Islet precursor cell (in vitro differentiated cells): ENCODE measurements at places on chromosomes 2 and 18.

DNA sequence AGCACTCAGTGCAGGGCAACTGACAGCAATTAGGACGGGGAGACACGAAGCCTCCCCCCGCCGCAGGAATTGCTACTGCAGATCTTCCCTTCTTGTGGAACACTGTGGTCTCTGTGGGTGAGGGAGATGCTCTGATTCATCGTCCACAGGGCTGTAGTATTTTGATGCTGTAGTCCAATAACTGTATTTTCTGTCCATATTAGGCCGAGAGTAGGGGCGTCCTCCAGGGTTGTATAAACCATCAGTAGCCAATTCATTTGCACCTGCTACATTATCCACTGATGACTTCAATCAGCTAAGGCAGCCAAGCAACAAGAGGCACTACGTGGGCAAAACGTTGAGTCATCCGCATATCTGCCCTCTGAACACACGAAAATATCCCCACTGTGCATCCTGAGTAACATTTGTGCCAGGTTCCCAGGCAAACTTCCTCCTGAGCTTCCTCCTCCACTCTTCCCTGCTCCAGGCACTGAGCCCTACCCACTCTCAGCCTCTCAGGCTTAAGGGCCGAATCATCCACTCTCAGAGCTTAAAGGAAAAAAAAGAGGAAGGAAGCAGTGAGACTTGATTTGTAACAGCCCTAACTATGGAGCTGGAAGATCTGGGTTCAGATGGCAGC is 62.1 kb downstream of the LBH start:
- no peak for DNase-seq

GRCh38 chr2:52074130-52074719 is 1042.3 kb upstream of the NRXN1 start:
- no peak for DNase-seq

- DNase-seq: no peak
Measured at GRCh38 chr2:235506291-235506996, 12.6 kb downstream of the AGAP1 start.

GRCh38 chr2:73269686-73270465 is 14.4 kb downstream of the FBXO41 start:
- no peak for DNase-seq

GRCh38 chr2:230905448-230906421 is 19.3 kb downstream of the GPR55 start:
- peak; percentile 95 for DNase-seq

GRCh38 chr2:218125095-218125494 is 733 bp upstream of the CXCR2 start:
- DNase-seq: no peak

DNA sequence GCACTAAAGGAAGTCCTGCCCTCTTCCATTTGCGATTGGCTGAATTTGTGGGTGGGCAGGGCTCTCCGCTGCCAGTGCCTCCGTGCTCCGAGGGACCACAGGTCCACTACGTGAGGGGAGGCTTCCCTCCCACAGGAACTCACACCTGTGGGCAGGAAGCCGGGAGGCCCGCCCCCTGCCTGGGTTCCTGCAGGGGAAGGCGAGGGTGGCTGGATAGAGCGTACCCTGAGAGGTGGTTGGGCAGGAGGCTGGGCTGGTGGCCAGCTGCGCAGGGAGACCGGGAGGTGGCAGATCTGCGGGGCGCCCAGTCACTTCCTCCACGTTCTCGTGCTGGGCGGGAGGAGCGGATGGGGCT is 47.0 kb upstream of the PTH2R start:
- peak; percentile 58 for DNase-seq

DNA sequence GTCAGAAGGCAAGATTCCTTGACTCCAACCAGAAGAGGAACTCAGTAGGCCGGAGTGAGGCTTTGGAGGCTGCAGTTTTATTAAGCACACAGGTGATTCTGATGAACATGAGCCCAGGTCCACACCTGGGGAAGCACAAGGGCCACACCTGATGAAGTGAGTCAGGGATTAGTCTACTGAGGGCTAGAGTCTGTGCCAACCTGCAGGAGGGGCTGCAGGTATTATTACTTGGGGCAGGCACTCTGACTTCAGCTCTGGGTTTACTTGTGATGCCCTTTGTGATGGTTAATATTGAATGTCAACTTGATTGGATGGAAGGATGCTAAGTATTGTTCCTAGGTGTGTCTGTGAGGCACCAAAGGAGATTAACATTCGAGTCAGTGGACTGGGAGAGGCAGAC is 75.2 kb upstream of the ZCCHC2 start:
- no peak for DNase-seq

DNA sequence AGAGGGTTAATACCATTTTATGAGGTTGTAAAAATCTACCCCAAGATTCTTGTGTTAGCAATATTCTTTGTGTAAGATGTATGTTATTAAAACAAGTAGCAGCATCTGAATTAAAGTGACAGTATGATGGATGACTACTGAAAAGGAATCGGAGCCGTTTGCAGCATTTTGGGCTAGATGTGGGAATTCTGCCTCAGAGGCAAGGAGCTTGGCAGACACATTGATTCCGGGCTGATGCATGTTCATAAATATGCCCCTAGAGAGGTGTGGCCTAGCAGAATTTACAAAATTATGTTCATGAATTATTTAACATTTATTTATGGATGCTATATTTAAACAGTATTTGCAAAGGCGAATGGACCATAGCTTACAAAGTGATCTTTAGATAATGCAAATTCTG is 389.0 kb upstream of the ETAA1 start:
- no peak for DNase-seq

DNA sequence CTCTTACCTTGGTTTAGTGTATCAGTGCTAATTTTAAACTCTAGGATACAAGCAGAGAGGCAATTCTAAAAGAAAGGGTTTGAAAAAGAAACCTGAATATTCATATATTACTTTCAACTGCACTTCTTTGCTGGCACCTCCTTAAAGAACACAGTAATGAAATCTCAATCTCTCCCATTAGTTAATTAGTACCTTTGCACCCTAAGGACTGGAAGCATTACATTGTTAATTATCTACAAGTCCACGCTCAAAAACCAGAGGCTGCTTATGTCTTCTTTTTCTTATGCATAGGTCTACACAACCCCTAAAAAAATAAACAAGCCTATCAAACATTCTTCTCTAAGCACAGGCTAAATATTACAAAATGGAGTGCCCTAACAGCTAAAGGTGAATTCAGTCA is 20.2 kb downstream of the EPHA4 start:
- DNase-seq: no peak

GRCh38 chr2:9255416-9255815 is 48.8 kb downstream of the ASAP2 start:
- DNase-seq: no peak

GRCh38 chr18:3016585-3017297 is 3.8 kb upstream of the LPIN2 start:
- no peak for DNase-seq

DNA sequence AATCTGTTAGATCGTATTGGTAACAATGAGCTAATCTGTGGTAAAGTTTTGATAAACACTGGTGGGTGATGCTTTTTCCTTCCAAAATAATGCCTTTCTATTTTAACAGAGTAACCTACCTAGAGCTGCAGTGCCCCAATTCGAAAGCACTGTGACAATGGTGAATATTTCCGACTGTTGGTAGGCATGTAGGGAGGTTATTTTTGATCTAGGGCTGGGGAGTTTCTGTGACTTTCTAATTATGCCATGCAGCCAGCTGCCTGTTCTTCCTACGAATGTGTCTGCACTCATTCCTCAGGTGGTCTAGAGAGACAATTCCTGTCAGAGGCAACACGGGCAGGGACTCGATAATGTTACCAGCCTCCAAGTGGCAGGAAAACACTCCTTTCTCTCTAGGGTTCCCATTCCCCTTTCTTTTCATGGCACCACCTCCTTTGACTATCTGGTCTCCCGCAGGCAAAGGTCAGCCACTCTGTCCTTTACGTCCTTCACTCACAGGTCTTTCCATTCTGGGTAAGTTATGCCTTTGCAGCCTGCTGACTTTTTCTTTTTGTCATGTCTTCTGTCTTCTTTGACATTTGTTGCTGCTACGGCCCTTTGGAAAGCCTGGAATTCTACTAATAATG is 167.2 kb upstream of the MGAT5 start:
- peak; percentile 32 for DNase-seq

DNA sequence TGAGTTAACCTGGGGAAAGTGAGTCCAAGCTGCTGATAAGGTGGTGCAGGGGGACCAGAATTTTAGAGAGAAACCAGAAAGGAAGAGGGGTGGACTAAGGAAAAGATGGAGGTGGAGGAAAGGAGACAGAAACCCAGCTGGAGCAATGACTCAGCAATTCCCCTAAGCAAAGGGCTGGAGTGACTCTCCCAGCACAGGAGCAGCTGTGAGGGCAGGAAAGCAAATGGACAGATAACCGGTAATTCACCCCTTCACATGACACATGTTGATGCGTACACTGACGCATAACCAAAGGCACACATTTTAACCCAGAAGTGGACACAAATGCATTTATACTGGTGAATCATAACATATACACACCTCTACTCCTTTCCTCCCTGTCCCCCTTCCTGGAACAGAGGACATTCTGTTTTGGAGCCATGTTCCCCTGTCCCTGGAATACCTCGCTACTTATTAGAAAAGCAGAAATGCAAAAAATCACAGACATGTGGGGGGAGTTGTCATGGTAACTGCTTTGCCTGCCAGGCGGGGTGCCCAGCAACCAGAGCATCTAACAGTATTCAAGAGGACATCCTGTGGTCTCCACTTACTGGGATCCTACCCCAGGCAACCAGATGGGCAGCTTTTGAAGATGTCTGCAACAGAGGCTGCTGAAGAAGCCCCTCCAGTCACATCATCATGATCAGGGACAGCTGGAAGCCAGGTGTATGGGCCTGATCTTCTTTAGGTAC is 4.7 kb downstream of the CDK5R2 start:
- peak; percentile 67 for DNase-seq

DNA sequence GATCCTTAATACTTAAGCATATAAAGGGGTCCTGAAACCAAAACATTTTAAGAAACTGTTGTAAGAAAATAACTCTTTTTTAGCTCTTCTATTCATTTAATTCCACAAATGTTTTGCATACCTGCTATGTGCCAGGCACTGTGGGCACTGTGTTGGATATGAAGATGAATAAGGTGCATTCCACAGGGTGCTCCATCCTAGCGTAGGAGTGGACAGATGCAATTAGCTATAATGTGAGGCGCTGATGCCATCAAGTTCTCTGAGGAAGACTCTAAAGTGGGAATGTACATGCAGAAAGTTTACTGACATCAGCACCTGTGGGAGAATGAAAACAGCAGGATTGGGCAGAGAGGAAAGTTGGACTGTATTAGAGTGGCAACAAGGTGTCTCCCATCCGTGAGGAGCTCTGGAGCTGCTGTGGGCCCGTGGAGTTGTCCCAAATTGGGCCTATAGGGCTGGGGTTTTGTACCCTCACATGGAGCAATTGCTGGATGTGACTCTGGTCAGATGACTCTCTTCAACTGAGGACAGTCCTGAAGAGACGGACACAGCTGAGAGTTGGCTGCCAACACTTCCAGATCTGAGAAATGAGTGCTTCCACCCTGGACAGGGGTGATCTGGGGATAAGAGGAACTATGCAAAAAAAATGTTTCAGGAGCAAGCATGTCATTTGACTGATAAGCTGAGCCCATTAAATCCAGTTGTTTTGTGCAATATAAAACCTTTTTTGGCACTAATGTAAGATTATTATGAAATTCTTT is 22.3 kb downstream of the CD8A start:
- no peak for DNase-seq

DNA sequence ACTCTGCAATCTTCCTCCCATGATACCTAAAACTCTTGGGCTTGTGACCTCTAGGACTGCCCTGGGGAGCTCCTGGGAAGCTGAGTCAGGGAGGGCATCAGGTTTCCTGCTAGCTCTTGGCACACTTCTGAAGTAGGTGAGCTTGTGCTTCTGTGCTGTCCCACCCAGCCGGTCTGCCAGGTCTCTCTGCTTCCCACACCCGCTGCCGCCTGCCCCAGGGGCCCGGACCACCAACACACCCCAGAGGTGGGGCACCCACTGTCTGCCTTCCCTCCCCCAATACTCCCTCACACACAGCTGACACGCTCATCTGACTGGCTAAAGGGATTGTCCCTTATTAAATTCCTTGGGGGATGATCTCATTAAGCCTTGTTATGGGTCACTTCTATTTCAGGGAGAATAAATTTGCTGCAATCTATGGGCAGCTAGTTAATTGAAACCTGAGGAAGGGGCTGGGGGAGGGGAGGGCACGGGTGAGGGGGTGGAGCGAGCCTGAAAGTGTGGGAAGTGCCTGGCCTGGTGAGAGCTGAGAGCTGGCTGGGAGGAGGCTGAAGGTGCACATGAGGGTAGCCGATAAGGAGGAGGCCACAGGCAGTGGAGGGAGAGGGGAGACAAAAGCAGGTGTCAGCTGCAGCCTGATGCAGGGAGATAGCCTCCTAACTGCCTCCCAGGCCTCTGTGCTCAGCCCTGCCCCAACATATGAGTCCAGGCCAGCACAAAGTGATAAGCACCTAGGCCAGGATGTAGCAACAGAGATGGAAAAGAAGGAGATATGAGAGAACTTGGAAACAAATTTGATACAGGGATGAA is 48.8 kb downstream of the HAUS1 start:
- no peak for DNase-seq

GRCh38 chr18:49608366-49609255 is 46.8 kb downstream of the LIPG start:
- peak; percentile 33 for DNase-seq

DNA sequence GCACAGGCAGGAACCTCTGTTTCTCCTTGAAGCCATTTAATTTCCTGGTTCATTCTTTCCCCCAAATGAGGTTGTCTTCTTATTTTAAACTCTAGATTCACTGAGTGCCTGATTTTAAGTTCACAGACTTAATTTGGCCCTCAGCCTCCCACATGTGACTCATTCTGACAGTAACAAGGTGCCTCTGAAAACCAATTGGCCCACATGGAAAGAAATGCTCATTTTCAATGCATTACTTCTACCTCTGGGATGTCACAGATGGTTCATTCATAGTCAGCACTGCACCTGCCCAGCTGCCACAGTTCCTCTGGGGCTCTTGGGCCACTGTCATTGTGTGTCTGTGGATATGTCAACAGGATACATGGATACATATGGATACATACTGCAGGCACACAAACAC is 140.4 kb upstream of the CAPN13 start:
- no peak for DNase-seq

DNA sequence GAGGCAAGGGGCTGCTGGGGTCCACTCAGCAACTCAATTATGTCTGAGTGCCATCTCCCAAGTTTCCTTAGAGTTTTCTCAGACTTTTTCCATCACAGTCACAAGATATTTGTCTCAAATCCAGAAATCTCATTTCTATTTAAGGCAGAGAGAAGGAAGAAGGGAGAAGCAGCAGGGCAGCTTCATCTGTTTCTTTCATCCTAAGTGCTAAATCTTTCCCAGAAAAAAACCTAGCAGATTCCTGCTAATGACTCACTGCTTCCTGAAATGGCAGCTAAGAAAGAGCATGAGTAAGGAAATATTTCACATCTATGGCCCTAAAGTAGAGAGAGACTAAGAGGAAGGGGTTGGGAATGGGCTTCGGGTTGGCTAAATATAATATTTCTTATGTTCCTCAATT is 88.0 kb downstream of the KYNU start:
- DNase-seq: no peak

- no peak for DNase-seq
Measured at GRCh38 chr2:159788253-159788652, 9.8 kb downstream of the CD302 start.

- no peak for DNase-seq
Measured at GRCh38 chr2:85212841-85213240, 79.6 kb downstream of the TCF7L1 start.

GRCh38 chr18:70165936-70166335 is 39.6 kb downstream of the RTTN start:
- no peak for DNase-seq
